Bladder microvascular endothelial cell (primary cell): ENCODE measurements at places on chromosomes 11 and 22. TPM values are rescaled to one million over a fixed set of nuclear protein-coding genes. Genes with fewer than 3 reads are reported as not detected.

The MALAT1 gene
- total RNA-seq = 3,635 and 7,050 TPM in 2 replicates

The CCDC34 gene
- total RNA-seq = 2.8 and 4.9 TPM in 2 replicates

The OR52I2 gene
- not detected in 2 replicates for total RNA-seq

The KCNC1 gene
- total RNA-seq = not detected in 2 replicates
